CD4-positive, alpha-beta T cell treated with Interleukin-17A for 4 hours (primary cell): ENCODE measurements at places on chromosomes 6 and 20.
A peak's percentile ranks its signal among the peaks of the same experiment; 100 is the strongest.

DNA sequence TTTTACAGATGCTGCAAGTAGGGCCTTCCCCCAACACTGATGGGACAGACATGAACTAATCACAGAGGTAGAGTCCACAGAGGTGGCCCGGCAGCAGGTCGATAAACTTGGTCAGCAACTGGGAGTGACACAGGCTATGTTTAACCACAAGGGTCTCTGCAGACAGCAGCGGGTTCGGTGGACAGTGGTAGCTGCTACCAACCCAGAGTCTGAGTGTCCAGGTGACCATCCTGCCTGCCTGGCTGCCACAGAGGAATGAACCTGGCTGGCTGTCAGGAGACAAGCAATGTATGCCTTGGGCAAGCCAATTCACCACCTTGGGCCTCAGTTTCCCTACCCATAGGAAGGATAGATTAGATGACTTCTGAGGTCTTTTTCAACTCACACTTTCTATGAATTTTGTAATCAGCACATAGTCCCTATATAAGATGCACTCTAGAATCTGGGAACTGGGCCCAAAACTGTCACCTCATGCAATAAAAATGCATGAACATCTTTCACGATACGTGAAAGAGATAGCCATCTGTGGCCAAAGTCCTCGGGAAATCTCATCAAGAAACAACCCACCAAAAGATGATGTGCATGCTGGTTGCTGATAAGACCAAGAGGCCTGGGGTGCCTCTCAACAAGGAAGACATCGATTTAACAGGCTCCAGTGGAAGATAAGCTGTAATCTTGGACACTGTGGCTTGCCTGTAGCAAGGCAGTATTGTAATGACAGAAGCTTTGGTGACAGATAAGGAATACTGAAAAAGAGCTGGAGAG is 30.5 kb downstream of the MDGA1 start:
- no peak for DNase-seq

DNA sequence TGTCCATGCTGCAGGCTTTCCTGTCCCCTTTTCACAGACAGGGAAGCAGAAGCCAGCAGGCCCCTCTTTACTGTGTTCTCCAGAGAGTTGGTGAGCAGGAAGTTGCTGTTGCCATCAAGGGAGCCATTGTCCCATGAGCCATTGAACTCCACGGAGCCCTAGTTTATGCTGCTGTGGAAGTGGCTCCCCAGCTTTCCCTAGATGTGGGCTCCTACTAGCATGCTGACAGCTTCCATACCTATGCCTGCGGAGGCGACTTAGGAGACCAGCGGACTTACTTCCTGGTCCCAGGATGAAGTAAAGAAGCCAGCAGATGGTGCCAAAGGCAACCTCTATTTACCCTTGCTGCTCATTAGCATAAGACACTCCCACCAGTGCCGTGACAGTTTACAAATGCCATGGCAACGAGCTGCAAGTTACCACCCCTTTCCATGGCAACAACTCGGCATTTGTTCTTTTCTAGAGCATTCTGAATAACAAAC is 30.8 kb upstream of the FKBP1A start:
- no peak for DNase-seq

DNA sequence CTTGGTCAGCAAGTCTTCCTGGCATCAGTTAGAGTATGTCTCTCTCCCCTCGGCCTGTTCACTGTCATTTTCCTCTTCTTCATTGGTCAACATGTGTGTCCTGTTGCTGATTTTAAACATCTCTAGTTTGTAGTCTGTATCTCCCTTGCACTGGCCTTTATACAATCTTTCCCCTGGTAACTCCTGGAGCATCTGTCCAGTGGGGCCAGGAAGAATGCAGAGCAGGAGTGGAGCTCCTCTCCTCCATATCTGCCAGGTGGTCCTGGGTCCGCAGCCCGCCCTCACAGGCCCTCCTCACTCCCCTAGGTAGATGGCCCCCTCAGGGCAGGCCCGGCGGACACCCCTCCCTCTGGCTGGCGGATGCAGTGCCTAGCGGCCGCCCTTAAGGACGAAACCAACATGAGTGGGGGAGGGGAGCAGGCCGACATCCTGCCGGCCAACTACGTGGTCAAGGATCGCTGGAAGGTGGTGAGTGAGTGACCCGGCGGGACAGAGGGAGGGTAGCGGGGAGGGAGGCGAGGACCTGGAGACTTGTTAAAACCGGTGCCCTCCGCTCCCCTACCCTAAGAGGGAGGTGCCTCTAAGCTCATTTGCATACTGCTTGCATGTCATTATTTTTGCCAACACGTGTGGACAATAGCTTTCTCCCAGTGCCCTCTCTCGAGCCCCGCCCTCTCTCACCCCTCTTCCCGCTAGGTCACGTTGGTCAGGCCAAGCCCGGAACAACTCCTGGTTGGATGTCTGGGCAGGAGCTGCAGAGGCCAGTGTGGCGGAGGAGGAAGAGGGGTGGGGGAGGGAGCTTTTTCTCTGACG is 3.2 kb downstream of the TTBK1 start:
- no peak for DNase-seq

- no peak for DNase-seq
Measured at GRCh38 chr6:32223258-32224235, at the start of gene NOTCH4. Gene NOTCH4, minus strand, starts transcription at chr6:32224067. Its CDS starts 139 bp downstream, at chr6:32223928.

DNA sequence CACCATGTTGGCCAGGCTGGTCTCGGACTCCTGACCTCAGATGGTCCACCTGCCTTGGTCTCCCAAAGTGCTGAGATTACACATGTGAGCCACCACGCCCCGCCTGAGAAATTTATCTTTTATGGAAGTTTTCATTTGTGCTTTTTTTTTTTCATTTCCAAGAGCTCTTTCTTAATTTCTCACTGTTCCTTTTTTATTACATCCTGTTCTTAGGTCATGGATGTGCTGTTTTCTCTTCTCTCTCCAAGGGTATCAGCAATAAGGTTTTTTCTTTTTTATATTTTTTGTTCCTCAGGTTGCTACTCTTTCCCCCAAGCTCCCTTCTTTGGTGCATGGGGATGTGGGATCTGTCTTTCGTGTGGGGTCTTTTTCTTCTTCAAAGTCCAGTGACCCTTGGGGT is 21.2 kb upstream of the LSM14B start:
- no peak for DNase-seq

- no peak for DNase-seq
Measured at GRCh38 chr6:16059496-16059895, 69.4 kb upstream of the MYLIP start.

- DNase-seq, result no peak
Measured at GRCh38 chr6:125102891-125103290, 50.7 kb upstream of the TPD52L1 start.

DNA sequence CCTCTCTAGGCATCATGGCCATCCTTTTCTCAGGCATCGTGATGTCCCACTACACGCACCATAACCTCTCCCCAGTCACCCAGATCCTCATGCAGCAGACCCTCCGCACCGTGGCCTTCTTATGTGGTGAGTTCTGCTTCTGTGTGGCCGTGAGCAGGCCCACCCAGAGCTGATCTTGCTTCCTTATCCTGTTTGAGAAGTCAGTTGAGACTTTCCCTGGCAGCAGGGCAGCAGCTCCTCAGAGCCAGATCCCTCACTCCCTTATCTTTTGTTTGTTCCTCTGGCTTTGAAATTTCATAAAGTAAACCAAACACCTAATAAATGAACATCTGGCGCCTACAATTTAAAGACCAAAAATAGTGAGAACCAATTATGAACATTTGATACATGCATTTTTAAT is 40.6 kb downstream of the SPATA2 start:
- DNase-seq, result no peak

- DNase-seq, result no peak
Measured at GRCh38 chr6:168450917-168451316, 9.9 kb downstream of the SMOC2 start.

DNA sequence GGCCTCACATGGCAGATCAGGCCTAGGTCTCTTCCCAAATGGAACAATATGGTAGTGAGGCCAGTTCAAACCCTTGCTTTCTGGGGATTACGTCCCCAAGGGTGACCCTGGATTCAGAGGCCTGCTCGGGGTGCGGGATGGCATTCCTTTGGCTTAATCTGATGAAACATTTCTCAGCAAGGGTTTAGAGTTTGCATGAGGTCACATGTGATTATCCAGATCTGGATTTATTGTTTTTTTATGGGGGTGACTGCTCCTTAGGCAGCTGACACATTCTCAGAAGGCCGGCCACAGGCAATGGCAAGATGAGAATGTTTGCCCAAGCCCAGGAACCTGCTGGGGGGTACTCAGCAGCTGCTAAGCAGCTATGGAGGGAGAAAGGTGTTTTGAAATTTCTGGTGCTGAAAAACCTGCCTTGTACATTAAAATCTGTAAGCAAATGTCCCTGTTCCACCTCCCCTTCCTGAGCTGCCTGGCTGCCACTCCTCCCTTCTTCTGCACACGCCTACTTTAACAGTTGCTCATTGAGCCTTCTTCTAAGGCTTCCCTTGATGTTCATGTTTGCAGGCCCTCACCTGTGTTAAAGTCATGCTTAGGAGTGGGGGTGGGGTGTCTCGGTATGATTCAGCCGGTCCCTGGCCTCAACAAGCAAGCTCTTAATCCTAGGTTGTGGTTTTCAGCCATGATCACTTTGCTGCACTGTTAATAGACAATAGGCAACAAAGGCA is 37.9 kb upstream of the FUCA2 start:
- peak; percentile 78 for DNase-seq

- DNase-seq, result no peak
Measured at GRCh38 chr6:64050590-64050989, 415.0 kb downstream of the PHF3 start.

DNA sequence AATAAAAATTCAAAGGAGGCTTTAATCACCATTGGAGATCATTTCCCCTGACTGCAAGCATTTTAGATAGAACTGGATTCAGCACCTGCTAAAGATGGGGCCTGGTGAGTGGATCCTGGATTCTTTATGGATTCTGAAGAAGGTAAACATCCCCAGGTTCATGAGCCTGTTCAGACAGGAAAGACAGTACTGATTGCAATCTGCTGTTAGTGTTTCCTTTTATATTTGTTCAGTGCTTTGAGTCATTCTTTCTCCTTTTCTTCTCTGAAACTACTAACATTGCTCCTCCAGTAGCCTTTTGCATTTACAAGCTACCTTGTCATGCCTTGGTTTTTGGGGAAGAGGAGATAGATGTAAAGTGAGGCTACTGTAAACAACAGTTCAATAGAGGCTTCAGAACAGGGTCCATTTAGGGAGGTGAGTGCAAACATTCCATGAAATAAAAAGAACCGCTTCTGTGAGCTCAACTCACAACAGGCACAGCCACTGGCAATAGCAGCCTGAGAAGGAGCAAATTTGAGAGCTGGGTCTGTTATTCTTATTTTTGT is 66.4 kb upstream of the PRL start:
- no peak for DNase-seq

GRCh38 chr20:22425344-22426295 is 158.8 kb downstream of the FOXA2 start:
- DNase-seq, result no peak

DNA sequence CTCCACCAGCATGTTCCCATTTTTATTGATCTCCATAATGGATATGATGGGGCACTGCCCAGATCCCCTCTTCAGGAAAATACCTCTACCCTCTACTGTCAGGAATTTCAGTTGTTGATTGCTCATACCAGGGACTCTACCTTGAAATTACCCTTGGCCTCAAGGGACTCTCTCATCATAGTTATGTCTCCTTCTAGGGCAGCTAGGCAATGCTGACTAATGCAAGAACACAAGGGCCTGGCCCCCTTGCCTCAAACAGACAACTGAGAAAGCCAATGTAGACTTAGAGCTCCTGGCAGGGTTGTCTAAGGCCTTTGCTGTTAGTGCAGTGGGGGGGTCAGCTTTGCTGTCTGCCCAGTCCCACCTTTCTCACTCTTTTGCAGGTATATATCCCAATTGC is 493.1 kb downstream of the BTBD3 start:
- no peak for DNase-seq

DNA sequence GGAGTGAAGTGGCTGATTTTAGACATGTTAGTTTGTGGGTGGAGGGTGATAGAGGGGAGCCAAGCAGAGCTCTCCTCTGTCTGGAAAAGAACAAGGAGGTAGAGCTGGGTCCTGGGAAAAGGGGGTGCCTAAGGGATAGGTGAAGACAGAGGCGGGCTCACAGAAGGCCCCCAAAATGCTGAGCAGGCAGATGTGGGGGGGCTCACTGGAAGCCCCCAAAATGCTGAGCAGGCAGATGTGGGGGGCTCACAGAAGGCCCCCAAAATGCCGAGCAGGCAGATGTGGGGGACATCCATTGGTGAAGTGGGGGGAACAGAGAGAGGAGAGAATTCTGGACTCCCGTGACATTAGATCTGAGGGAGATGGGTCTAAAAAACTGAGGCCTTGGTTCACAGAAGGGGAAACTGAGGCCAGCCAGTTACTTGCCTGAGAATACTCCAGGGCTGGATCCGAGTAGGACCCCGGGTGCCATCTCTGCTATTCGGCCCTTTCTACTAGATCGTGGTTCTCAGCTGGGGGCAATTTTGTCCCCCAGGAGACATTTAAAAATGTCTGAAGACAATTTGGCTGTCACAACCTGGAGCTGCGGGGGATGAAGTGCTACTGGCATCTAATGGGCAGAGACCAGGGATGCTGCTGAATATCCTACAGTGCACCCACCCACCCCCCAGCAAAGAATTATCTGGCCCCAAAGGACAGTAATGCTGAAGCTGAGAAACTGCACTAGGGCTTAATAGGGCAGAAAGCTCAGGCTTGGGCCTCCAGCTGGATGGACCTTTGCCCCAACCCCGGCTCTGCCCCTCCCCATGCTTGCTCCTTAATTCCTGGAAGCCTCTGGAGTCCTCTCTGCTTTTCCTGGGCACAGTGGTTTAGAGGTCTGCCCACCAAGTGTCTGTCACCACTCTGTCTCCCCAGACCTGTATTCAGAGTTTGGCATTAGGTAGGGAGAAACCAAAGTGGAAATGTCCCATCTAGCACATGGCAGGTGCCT is 2.1 kb downstream of the LPIN3 start:
- no peak for DNase-seq

DNA sequence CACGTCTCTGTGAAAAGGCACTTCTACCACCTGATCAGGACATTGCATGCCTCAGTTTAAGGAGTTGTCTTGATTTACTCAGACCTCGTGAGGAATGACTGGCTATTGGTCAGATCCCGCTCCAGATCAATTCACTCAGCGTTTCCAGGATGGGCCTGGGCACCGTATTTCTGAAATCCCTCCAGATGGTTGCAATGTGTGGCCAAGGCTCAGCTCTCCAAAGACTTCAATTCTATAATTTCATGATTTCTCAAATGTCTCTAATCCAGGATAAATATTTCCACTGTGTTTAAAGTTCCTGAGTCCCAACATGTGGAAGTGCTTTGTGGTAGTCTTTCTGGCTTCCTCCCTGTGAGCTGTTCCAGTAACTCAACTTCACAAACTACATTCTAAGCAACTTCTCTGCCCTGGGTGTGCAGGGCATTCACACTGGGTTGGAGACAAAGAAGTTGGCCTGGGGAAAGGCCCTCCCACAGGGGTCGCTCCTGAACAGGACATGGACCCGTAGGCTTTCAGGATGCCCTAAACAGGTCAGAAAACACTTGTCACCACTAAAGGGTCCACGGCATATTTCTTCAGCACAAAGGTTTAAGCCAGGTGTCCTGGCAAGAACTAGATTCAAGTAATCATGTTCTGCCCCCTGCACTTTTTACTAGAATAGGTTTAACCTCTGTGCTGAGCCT is 212.1 kb downstream of the WDR27 start:
- no peak for DNase-seq
